Fibroblast of lung (primary cell): ENCODE measurements at places on chromosomes 13 and 19.

GRCh38 chr19:23547816-23548430, 139.1 kb downstream of the ZNF675 start:
- no peak for DNase-seq

GRCh38 chr13:114162533-114162922, 16.5 kb upstream of the CFAP97D2 start:
- DNase-seq = no peak

- DNase-seq = peak; percentile 66
These were observed 28.1 kb upstream of the CLDN10 start for GRCh38 chr13:95524264-95524901.

- no peak for DNase-seq
These were observed 96.3 kb upstream of the TNFSF11 start for GRCh38 chr13:42477596-42478190.

- DNase-seq = no peak
These were observed 24.0 kb downstream of the ZBTB7A start for GRCh38 chr19:4042731-4043082.

- no peak for DNase-seq
These were observed 29.6 kb upstream of the USE1 start for GRCh38 chr19:17185590-17185989.

DNA sequence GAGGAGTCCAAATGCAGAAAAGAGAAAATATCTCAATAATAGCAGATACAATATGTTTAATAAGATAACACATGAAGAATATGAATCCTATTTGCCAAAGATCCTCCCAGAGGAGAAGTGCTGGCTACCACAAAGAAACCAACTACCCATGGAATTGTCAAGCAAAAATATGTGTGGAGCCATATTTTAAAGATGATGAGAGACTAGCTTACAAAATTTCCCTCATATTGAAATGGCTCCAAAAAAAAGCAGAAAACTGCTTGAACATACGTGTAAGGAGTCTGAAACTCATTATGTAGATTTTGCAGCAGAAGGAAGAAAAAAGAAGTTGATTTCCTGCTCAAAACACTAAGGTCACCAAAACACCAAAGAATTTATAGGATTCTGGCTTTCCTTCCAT, 94.2 kb downstream of the USP12 start:
- DNase-seq = no peak

DNA sequence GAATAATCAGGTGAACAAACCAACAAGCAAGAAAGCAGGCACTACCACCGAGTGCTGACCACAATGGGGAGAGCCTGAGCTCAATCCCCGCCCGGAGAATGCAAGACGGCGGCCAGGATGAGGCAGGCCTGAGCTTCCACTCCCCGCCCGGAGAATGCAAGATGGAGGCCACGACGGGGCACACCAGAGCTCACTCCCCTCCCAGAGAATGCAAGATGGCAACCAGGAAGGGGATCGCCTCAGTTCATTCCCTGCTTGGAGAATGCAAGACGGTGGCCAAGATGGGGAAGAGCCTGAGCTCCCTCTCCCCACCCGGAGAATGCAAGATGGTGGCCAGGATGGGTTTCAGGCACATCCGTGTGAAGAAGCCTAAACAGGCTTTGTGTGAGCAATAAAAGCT, 24.7 kb upstream of the MIER2 start:
- DNase-seq = no peak

DNA sequence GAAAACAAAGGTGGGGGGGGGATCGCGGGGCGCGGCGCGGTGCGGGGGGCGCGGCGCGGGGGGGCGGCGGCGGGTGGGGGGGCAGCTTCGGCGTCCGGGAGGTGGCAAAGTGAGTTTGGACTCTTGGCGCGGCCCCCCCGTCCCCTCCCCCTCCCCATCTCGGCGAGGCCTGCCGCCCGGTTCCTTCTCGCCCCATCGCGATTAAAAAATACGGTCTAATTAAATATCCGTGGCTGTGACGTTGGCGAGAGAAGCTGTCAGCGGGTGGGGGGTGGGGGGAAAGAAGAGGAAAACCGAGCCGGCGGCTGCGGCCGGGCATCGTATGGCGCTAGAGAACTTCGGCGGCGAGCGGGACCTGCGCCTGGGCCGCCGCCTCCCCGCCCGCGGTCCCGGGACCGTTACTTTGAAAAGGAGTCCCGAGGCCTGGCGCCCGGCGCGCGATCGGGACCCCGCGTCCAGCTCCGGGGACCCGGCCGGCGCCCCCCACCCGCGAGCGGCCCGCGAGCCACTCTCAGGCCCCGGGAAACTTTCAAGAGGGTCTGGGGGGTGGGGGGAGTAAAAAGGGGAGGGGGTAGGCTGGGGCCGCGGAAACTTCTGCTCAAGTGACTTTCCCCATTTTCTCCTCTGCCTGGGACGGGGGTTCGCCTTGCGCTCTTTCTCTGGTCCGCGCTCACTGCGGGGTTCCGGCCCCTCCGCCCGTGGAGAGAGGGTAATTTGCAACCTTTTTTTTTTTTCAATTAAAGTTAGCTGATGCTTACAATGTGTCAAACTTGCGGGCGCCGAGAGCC, 146.3 kb upstream of the ZNF536 start:
- no peak for DNase-seq

DNA sequence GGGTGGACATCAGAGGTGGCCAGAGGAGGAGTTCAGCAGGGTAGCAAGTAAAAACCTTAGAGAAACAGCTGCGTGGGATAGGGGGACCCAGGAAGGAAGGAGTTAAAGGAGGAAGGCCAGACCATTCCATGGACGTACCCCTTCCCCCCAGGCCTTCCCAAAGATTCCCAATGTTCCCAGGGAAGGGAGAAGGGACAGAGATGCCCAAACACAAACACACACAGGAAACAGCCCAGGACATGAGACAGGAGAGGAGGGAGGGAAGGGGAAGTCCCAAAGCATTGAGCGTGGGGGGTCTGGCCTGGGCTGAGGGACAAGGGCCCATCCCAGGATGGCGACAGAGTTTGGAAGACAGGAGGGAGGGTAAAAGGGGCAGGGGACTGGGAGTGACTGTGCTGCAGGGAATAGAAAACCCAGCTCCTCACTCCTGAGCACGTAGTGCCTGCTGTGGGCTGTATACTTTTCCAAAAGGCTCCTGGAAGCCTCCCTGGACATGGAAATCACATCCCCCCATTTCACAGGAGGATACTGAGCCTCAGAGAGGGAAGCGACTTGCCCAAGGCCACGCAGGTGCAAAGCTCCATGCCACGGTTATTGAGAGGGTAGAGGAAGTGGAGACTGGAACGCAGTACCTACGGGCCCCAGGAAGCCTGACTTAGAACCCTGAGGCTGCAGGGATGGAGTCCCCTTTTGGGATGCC, 1.1 kb downstream of the SYDE1 start:
- DNase-seq = no peak

GRCh38 chr13:74816737-74817136, 665.2 kb downstream of the TBC1D4 start:
- DNase-seq = no peak

- DNase-seq = peak; percentile 98
These were observed 8.7 kb upstream of the KLF2 start for GRCh38 chr19:16315825-16316505.

GRCh38 chr19:35555301-35556005, 8.0 kb downstream of the ATP4A start:
- DNase-seq = peak; percentile 22

- DNase-seq = no peak
These were observed 45.7 kb upstream of the RNF113B start for GRCh38 chr13:98222816-98223215.

DNA sequence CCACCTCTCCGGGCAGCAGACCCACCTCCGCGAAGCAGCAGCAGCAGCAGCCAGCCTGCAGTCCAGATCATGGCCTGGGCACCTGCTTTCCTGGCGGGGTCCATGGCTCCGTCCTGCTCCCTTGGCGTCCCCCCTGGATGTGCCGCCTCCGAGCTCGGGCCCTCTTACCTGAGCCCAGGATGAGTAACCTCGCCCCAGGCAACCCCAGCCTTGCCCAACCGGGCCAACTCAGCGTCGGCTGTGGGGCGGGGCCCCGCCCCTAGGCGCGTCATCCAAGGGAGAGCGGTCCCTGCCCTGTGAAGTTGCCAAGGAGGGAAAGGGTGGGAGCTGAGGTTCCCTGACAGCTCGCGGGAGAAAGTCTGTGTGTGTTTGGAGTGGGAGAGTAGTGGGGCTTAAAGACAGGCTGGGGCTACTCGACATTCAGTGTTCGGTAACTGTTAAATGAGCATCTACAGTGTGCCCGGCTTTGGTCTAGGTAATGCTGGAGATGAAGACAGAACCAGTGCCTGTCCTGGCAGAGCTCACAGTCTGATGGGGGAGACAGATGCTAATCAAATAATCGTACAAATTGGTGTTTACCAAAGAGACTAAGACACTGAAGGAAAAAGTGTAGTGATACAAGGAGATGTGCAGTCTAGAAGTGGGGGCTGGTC, at the start of gene LYPD3:
Gene LYPD3, minus strand, starts transcription at position 141 of the 653 bp plus-strand sequence. Its CDS starts 37 bp downstream, at position 104.
- peak; percentile 54 for DNase-seq

DNA sequence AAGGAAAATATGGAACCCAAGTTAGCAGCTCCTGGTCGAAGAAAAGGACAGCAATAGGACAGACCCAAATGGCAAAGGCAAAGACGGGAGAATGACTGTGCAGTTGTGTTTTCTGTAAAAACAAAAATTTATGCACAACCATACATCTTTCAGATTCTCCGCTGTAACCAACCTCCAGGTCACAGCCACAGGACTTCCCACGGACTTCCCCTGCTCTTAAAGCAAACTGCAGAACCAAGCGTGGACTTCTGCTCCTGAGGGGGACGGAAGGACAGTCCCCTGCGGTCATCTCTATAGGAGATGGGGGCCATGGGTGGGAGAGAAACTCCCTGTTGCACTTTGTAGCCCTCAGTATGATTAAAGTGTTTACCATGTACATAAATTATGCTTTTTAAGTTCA, 2.5 kb downstream of the GRTP1 start:
- no peak for DNase-seq

- DNase-seq = no peak
These were observed 431 bp downstream of the GYS1 start for GRCh38 chr19:48992581-48993174.

- DNase-seq = no peak
These were observed 13.4 kb upstream of the NALCN start for GRCh38 chr13:101429733-101430132.

DNA sequence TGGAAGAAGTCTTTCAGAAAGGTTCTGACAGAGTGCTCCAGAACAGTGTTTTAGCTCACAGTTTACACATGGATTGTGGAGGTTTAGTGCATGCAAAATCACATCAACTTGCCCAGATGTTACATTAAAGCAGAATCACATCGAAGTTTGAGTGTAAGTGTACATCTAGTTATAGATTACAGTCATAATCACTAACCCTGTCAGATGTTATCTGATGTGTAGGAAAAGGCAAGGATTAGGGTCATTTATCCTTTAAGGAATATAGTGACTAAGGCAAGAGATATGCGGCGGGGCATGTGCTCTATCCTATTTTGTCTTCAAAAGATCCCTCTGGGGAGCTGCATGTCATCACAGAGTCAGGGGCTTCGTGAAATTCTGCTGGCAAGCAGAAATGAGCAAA, 66.9 kb downstream of the CYSLTR2 start:
- DNase-seq = no peak

- DNase-seq = no peak
These were observed 6.2 kb downstream of the ZNF763 start for GRCh38 chr19:11971041-11971440.

DNA sequence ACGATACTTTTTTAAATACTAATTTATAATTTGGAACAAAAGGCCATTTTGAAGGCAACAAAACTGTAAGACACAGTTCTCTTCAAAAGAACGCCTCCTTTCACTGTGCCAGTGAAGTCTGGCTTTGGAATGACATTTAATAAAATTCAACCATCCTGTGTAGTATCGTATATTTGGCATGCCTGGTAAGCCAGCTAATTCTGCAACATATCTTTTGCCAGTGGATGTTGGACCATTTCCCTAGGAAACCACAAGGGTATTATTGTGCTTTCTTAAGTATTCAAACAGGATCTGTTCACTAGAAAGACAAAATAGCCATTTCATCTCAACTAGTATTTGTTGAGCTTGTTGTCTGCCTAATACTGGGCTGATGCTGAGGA, 111.6 kb downstream of the RGCC start:
- DNase-seq = peak; percentile 82

DNA sequence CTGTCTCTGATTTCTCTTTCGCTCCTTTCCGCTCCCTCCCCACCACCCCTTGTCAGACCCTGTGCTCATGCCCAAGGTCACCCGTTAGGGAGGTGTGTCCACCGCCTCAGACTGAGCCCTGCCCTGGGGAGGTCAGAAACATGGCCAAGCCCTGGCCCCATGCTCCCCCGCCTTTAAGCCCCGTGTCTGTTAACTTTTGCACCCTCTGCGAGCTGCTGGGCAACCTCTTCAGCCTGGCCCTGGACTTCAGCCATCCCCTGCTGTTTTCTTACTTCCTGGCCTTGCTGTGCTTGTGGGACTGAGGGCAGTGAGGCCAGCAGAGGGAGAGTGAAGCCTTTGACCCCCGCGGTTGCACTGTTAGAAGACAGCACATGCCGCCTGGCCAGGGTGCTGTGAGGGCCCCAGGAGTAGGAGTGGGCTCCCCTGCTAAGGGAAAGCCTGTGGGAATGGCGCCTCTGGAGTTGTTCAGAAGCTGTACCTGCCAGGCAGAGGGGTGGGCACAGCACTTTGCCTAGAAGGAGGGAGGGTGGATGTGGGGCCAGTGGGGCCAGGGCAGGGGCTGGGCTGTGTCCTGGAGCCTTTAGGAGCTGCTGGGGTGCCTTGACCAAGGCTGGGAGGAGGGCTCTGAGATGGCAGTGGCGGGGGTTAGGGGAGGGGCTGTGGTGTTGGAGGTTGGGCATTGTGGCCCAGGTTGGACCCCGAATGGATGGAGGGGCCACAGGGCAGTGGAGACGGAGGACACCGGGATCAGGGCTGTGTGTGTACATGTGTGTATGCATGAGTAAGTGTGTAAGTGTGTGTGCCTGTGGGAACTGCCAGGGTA, 7.9 kb downstream of the UPF1 start:
- no peak for DNase-seq

DNA sequence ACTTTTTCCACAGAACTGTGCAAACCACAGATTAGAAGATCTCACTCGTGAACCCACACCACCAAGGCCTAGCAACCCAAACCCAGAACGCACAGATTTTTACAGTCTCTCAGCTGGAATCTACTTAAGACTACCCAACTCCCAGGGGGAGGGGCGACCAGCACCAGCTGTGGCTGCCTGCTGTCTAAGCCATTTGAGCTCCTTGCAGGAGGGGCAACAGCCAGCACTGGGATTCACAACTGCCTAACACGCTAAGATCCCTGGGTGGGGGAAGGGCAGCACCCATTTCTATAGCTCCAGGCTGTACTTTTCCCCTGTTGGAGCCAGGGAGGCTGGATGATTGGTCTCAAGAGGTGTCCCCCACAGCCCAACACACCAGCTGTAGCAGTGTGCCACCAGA, 368.8 kb downstream of the SUCLA2 start:
- DNase-seq = no peak

GRCh38 chr19:46303691-46304397, 7.0 kb downstream of the HIF3A start:
- DNase-seq = no peak

- DNase-seq = peak; percentile 70
These were observed 671 bp upstream of the SLC46A3 start for GRCh38 chr13:28719227-28720055.

DNA sequence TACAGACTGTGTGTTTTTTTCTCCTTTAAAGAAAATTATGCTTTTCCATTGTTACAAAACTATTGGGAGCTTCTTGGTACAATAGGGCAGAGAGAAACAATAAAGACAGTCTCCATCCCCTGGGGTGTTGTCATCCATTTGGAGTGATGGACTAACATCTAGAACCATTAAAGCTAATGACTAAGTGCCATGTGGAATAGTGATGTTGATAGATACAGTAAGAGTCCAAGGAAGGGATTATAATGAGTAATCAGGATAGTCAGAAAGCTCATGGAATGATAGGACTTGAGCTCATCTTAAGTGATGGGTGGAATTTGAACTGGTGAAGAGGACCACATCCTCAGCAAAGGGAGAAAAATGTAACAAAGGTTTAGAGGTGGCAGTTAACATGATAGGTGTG, 24.1 kb upstream of the FRY start:
- no peak for DNase-seq
